ENCODE measurements at places on chromosomes 16 and 17.
A peak's percentile ranks its signal among the peaks of the same experiment; 100 is the strongest.

- DNase-seq = peak; percentile 66
Observed at GRCh38 chr17:32659419-32659842, 172.6 kb downstream of the CDK5R1 start.

DNA sequence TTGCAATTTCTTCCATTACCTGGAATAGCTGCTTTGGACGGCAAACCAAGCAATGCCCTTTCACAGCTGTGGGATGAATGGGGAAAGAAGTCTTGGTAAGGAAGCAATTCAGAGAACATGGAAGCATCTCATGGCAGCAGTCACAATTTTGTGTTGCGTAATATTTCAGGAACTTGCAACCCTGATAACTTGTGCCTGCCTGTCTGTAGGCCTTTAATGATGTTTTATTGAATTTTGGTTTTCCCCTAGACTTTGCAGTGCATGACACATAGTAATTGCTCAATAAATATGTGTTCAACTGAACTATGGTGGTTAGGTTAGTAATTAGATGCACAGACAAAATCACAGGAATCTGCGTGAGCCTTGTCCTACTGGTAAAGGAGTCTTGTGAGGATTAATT, 439.5 kb downstream of the WWOX start:
- DNase-seq = no peak

DNA sequence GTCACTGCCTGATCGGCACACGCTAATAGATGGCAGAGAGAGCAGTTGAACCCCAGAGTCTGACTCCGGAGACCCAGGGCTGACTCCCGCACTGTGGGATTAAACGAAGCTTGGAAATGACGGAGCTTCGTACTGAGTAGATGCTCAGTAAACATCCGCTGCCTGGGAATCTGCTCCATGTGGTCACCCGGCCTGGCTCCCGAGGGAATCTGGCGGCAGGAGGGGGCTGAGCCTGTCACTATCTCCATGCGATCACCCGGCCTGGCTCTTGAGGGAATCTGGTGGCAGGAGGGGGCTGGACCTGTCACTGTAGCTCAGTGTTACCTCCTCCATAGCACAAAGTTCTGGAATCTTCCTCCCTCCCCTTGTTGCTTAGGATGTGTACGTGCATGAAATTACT, 139.7 kb upstream of the CIBAR2 start:
- DNase-seq = no peak

GRCh38 chr17:15311996-15312395, 29.4 kb downstream of the TEKT3 start:
- no peak for DNase-seq

- no peak for DNase-seq
Observed at GRCh38 chr17:18999911-19000310, 4.7 kb downstream of the FAM83G start.

DNA sequence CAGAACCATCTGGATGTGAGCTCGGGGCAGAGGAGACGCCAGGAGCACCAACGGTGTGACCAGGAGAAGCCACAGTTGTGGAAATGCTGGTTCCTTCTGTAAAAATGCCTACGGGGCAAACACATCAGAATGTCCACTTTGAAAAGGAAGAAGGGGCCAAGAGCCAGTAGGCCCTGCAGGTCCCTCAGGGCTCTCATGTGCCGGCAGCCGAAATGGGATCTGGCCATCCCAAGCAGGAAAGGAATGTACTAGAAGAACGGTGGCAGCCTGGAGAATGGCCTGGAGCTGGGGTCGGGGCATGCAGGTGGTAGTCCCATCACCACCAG, 162.1 kb upstream of the PLCG2 start:
- DNase-seq = no peak

DNA sequence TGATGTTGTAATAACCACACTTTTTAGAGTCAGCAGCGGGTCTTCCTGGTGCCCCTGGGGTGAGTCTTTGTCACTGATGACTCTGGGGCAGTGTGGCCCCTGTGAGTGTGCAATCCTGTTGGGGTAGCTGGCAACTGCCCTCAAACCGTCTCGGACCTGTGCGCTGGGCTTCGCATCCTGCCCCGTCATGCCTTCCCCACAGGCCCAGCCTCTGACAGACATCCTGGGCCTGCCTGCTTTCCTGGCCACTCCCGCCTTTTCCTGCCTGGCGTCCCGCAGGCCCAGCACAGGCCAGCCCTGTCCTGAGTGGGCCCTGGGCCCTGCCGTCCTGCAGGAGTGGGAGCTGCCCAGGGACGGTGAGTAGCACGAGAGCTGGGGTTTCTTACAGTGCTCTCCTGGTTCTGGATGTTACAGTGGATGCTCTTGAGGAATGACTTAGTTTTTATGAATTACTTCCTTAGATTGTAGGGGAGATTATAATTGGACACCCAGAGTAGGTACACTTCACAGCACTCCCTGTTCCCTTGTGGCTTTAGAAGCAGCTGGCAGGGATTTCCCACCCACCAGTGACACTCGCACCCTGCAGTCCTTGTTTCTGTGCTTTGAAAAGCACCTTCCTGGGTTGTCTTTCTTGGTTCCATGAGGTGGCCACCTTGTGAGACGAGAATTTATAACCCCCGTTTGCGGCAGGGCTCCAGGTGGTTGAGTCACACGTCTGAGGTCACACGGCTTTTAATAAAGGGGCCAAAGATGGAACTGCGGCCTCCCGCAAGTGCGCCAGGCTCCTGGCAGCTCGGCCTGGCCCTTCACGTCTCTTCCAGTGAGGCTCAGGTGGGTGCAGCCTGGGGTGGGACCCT, 50.0 kb upstream of the CAPN15 start:
- DNase-seq = no peak

GRCh38 chr17:46819906-46820351, 1.4 kb upstream of the WNT3 start:
- DNase-seq = no peak

DNA sequence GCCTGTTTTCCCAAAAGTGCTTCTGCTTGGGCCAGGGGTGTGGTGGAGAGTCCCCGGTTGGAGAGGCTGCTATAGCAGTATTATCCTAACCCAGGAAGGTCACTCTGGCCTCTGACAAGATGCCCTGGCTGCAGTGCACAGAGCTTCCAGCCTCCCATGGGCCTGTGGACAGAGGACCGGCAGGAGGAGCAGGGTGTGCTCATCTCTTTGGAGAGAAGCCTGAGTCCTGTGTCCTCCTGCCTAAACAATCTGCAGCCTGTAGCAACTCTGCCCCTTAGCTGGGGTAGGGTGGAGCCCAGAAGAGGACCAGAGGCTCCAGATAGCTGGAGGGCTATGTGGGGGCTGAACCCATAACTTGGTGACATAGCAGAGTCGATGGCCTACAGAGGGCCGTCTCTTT, 78.0 kb downstream of the MPRIP start:
- no peak for DNase-seq

- DNase-seq = no peak
Observed at GRCh38 chr17:79465011-79465680, 145.7 kb downstream of the RBFOX3 start.

- no peak for DNase-seq
Observed at GRCh38 chr16:3541527-3542155, 35.6 kb downstream of the NLRC3 start.
